ENCODE measurements at places on chromosomes 12 and 14.

DNA sequence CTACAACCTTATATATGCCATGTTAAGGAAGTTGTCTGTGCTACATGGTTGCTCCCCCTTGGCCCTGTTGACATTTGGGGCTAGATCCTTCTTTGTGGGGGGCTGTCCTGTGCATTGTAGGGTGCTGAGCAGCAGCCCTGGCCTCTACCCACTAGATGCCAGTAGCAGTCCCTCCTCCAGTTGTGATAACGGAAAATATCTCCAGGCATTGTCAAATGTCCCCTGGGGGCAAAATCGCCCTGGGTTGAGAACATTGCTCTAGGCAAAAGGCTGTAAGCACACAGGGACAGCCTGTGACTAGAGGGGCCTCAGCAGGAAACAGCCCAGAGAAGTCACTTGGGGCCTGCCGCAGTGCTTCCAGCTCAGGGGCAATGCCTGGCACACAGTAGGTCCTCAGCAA lies 1100.3 kb downstream of the BCL11B start:
- no peak for DNase-seq

DNA sequence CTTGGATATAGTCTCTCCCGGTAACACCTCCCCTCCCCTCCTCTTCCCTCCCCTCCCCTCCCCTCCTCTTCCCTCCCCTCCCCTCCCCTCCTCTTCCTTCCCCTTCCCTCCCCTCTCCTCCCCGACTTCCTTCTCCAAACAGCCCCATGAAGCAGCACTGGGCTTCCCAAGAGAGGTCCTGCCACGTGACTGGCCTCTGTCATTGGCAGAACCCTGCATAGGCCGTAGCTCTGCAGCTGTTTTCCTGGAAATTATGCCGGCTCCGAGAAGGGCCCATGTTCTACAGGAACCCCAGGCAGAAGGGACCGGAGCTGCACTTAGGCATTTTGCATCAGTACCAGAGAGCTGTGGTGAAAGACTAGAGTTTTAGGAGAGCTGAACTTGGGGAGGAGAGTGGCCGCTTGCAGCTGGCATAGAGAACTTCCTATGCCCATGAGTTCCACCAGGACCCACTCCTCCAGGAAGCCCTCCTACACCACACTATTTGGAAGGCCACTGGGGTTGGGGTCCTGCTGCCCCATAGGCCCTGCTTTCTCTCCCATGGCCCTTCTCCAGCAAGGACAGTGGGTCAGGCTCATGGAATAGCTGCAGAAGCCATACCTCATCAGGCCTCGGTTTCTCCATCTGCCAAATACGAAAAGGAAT lies 5.1 kb upstream of the TNFAIP2 start:
- no peak for DNase-seq

DNA sequence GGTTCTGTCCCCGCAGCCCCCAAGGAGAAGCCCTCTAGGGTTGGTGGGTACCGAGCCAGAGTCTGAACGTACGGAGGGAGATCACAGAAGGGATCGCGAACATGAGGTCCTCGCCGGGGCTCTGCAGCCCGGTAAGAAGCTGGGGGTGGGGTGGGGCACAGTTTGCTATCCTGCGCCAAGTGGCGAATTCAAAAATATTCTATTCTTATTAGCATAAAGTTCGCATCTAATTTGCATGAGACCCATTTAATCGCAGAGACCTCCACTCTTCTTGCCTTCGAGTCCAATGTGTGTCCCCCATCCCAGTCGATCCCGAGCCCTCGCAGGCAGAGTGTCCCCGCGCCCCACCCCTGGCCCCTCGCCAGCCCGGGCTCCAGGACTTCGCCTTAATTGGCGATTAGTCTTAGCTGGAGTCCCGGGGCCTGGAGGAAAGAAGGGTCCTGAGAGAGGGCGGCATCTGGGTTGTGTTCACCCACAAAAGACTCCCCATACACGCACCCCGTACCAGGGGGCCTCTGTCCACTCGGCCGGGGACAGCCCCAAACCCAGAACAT lies 604 bp upstream of the ARHGEF25 start:
- DNase-seq = no peak

DNA sequence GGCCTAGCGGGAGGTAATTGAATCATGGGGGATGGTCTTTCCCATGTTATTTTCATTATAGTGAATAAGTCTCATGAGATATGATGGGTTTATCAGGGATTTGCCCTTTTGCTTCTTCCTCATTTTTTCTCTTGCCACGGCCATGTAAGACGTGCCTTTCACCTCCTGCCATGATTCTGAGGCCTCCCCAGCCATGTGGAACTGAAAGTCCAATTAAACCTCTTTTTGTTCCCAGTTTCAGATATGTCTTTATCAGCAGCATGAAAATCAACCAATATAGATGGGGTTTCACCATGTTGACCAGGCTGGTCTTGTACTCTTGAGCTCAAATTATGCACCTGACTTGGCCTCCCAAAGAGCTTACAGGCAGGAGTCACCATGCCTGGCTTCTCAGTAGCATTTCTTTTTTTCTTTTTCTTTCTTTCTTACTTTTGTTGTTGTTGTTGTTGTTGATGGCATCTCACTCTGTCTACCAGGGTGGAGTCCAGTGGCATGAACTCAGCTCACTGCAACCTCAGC lies 33.2 kb downstream of the TSPAN19 start:
- no peak for DNase-seq

DNA sequence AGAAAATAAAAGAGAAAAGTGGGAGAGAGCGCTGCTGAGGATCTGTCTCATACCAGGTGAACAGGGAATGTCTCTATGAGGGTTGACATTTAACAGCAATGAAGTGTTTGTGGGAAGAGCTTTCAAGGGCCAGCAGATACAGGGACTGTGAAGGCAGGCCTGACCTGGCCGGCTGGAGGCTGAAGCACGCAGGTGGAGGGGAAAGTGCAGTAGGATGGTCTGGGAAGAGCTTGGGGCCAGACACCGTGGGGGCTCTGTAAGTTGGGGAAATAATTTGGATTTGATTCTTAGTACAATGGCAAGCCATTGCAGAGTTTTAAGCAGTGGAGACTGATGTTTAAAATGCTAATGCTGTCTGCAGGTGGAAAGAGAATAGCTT lies 23.8 kb upstream of the DHRS2 start:
- DNase-seq = no peak

All from NT2/D1 (cell line).